Chondrocyte (in vitro differentiated cells): ENCODE measurements at places on chromosomes 5 and 9.

DNA sequence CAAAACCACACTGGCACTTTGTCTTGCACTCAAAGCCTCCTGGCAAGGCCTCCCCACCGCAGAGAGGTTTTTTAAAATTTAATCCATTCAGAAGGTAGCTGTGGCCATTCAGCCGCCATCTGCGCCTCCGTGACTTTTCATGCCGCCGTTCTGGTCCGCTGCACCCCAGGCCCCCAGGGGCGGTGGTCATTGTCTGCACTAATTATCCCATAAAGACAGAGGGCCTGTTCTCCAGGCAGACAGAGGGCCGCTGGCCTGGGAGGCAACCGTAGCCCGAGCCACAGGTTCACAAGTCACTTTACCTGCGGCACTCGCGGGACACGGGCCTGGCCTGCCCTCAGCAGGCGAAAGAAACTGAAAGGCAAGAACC is 49.4 kb downstream of the EXD3 start:
- DNase-seq = peak; percentile 64

DNA sequence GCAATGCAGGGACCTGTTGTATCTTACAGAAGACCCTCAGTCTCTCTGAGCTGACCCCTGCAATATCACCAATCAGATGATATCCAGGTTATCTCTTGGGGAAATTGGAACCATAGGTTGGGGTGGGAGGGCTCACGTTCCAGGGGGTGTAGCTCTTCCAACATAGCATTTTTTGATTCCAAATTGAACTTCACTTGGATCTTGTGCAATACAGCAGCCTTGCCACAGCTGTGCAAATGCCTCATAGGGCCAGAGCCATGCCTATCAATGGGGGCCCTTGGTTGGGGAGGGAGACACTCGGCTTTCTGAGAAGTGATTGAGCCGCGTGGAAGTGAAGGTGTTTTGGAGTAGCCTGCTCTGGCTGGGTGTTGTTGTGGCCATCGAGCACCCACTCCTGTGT is 117.2 kb upstream of the PITX1 start:
- no peak for DNase-seq

DNA sequence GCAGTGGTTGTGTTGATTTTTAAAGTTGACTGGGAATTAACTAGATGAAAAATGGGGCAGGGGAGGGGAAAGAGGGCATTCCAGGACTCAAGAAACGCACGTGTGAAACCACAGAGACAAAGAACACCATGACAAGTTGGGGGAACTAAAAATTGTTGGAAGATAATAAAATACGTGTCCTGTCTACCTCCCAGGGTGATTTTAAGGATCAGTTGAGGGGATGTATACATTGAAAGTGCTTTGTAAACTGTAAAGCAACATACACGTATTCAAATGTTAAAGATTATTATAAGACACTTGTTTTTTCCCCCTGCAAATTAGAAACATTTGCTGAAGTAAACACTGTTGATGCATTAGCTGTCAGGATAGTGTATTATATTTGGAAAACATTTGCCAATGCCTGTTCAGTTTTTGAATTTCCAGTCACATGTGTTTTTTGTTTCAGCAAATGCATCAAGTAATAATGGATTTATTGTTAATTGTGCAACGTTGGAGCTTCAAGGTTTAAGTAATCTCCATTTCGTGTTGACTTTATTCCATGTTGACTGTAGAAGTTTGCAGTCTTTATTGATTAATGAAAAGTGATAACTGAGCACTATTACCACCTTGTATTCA is 412.7 kb downstream of the ACTL7B start:
- no peak for DNase-seq

GRCh38 chr5:16574789-16575721 is 41.7 kb downstream of the RETREG1 start:
- DNase-seq = no peak

DNA sequence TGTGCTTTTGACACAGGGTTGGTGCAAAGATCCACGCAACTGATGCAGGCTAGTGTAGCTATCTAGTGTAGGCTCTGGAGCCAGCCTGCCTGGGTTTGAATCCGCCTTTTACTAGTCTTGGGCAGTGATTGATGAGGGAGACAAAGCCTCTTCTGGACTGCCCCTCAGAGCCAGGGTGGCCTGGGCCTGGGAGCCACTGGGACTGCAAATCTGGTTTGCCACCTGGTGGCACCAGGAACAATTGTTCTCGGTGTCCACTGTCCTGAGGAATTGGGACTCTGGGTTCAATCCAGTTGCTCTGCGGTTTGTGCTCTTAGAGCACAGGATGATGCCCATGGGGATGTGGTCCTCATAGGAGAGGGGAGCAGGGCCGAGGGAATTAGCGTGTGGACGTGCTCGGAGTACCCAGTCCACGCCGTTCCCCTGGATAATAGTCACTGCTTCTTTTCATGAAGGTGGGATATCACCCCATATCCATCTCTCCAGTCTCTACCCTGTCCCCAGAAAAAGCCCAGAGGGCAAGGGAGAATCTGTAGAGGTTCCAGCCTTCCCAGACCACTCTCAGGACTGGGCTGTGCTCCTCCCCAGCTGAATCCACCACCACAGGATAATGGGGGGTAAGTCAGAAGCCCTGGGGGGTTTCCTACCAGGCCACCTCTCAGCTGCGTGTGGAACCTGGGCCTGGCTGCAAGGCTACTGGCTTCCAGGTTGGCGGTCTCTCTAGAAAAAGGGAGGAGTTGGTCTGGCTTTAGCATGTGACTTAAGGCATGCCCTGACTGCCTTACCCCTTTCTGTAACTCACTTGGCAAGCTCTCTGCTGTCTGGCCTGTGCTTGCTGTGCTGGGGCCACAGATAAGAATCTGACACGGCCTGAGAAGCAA is 1.9 kb downstream of the B4GALT7 start:
- no peak for DNase-seq

DNA sequence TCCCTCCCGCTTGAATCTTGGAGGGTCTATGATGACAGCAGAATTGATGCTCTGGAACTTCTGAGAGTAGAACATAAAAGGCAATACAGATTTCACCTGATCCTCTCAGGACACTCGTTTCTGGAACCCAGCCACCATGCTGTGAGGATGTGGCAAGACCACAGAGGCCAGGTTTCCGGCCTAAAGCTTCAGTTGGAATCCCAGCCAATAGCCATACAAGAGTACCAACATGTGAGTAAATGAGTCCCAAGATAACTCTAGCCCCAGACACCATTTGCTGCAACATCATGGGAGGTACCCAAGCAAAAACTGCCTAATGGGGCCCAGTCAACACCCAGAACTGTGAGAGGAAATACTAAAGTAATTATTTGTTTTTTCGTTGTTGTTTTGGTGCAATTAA is 65.7 kb upstream of the MARCHF11 start:
- DNase-seq = no peak

DNA sequence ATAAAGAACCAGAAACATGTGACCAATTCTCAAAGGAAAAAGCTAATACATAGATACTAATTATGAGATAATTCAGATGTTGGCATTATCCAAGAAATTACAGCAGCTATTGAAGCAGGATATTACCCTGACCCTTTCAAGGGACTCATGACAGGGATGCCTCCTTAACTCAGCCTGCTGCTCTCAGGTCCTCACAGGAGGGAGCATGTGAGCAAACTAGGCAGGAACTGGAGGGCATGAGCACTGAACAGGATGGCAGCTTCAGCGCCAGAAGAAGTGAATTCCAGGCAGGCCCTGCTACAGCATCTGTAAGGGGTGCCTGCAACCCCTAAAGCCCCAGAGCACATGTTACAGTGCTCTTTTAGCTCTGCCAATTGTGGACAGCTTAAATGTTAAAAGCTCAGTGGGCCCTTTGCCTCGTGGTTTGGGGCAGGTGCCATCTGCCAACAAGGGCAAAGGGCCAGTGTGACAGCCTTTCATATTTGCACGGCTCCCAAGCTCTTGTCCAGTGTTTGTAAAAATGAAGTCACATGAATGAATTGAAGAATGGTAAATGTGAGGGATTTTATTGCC is 464.7 kb upstream of the COX7C start:
- DNase-seq = no peak

DNA sequence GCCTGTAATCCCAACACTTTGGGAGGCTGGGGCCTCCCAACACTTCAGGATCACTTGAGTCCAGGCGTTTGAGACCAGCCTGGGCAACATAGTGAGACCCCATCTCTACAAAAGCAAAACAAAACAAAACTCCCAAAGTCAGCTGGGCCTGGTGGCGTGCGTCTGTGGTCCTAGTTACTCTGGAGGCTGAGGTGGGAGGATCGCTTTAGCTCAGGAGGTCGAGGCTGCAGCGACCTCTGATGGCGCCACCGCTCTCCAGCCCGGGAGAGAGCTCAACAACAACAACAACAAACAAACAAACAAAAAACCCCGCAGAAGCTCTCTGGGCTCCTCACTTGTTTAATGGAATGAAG is 528 bp downstream of the ACOT12 start:
- DNase-seq = no peak

DNA sequence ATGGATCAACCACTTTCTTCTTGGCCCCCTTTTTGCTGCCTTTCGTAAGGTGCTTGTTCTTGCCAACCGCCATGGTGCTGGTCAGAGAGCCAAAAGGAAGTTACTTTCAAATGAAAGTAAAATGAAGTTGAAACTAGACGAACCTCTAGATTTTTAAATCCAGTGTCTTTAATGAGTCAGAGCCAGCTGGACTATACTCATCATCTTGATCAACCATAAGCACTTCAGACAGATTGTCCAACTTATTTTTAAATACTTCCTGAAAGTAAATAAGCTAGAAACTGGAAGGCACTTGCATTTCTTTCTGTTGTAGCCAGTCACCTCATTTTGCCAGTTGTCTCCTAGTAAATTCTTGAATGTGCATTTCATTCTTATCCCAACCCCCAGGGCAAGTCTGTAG is 48.9 kb downstream of the JMY start:
- no peak for DNase-seq

- no peak for DNase-seq
These were observed 29.2 kb downstream of the TNFSF8 start for GRCh38 chr9:114900942-114901802.

- peak; percentile 89 for DNase-seq
These were observed 83.9 kb downstream of the SLC1A3 start for GRCh38 chr5:36690041-36690961.

- no peak for DNase-seq
These were observed 5.9 kb upstream of the CXXC5 start for GRCh38 chr5:139642213-139642612.

- DNase-seq = no peak
These were observed 8.0 kb downstream of the DMXL1 start for GRCh38 chr5:119078861-119079260.

DNA sequence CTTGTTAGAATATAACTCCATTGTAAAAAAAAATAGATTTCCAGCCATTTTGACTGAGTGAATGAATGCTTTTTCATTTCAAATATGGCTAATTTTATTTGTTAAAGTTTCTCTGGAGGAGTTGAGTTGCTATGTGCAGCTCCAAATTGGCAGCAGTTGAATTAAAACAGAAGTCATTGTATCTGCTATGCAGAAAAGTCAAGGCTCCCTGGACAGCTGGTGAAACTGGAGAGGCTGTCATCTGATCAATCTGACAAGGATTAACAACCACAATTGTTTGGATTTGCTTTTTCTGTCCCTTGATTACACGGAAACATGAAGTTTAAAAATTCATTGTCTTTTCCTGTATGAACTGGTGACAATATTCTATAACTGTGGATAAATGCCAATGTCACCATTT is 713.9 kb downstream of the EFNA5 start:
- DNase-seq = no peak

- no peak for DNase-seq
These were observed 19.1 kb upstream of the RALGDS start for GRCh38 chr9:133140174-133140505.

GRCh38 chr5:104299998-104300706 is 737.6 kb upstream of the NUDT12 start:
- DNase-seq = no peak

GRCh38 chr9:31535651-31536050 is 848.8 kb upstream of the ACO1 start:
- no peak for DNase-seq

DNA sequence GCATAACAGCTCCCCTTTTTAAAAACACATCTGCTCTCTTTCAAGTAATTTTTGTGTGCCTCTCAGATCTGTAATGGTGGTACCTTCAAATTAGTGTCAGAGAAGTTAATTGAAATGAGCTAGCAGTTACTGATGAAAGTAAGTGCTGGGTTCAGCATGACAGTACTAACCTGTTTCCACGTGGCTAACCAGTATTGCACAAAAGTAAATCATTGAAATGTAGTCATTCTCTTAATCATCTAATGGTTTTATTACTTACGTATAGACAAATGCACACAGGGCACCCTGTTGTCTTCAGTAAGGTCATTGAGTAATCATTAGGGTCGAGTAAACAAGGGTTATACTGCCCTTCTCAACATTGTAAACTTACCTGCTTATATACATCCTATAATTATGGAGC is 157.8 kb upstream of the PRR16 start:
- DNase-seq = no peak

- DNase-seq = no peak
These were observed 31.9 kb downstream of the GNA14 start for GRCh38 chr9:77616191-77616590.

DNA sequence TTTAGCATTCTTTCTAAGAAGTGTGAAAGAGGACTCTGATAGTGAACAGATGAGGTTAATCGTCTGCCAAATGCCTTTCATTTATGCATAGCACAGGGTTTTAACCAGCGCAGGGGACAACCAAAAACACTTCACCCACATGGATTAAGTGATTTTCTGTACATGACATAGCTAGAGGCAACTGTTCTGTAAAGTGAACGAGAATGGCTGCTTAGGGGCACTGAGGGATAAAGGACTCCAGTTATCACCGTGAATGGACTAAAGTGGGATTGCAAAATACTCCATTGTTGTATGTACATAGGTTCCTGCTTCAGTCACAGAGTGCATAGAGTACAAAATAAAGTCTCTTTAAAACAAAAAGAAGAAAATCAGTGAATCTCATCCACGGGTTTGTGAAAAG is 456.8 kb downstream of the DMAC1 start:
- DNase-seq = no peak

DNA sequence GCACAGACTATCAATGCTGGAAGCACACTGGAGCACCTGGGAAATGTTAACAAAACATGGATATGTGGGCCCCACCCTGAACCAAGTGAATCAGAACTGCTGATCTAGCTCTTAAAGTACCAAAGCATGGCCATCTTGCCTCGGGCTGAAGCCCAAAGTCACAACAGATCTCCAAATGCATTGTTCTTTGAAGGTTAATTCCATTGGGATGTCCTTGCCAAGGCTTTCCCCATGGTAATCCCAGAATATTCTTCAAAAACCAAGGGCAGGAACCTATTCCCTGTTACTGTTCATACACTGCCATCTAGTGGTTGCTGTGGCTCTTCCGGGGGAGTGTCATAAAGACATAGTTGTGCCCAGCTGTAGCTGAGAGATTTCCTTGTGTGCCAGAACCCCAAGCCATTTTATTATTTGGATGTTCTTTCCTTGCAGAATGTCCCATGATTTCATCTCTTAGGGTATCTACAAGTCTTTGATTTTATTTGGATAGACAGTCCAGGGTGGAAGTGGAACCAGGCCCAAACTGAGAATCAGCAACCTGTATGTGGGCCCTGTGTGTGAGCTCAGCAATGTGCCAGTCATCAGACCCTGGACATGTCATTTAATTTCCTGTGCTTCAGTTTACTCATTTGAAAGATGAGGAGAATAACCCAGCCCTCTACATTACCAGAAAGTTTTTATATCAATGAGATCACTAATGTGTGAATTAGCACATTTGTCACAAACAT is 290.0 kb downstream of the ACTL7B start:
- DNase-seq = no peak

GRCh38 chr5:74196233-74196632 is 444.3 kb downstream of the ENC1 start:
- DNase-seq = no peak

- DNase-seq = no peak
These were observed 989.8 kb downstream of the TLE1 start for GRCh38 chr9:80699511-80699998.
